ENCODE measurements at places on chromosomes 1 and 21. TPM values are rescaled to one million over a fixed set of nuclear protein-coding genes. Genes with fewer than 3 reads are reported as not detected.

GRCh38 chr1:172574080-172574479, 41.1 kb downstream of the SUCO start:
- H3K27ac ChIP-seq = no peak overlapping the region
- H3K4me1 ChIP-seq = no peaks in the 10 kb centered on the region
- peaks cover 62% of the 10 kb centered on the region for H3K36me3 ChIP-seq

DNA sequence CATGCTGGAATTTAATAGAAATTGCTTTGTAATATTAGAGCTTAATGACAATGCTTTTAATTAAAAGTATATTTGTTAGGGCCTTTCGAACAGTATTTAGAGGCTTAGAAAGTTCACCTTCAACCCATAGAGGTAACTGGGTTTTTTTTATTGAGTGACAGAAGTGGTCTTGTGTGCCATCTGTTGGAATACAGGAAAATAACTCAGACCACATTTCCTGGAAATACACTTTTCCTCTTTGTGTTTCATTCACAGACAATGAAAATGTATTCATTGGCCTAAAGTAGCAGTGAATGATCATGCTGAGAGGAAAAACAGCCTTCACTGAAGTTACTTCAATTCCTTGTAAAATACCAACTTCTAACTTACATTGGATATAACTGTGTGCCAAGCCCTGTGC, 83.6 kb upstream of the L1TD1 start:
- H3K4me3 ChIP-seq = no peak overlapping the region
- no peaks in the 10 kb centered on the region for H3K4me1 ChIP-seq
- no peaks in the 10 kb centered on the region for H3K36me3 ChIP-seq
- no peaks in the 10 kb centered on the region for H3K27me3 ChIP-seq

- no peak overlapping the region for H3K27ac ChIP-seq
- peaks cover 30% of the 10 kb centered on the region for H3K4me1 ChIP-seq
- H3K4me3 ChIP-seq = no peak overlapping the region
- no peaks in the 10 kb centered on the region for H3K27me3 ChIP-seq
Measured at GRCh38 chr1:89806616-89807015, 14.2 kb upstream of the LRRC8D start.

GRCh38 chr1:29823561-29823960, 587.2 kb downstream of the PTPRU start:
- DNase-seq = no peak
- H3K36me3 ChIP-seq = no peaks in the 10 kb centered on the region
- H3K4me3 ChIP-seq = no peak overlapping the region
- peaks cover 11% of the 10 kb centered on the region for H3K27me3 ChIP-seq
- no peaks in the 10 kb centered on the region for H3K4me1 ChIP-seq
- H3K27ac ChIP-seq = no peak overlapping the region

DNA sequence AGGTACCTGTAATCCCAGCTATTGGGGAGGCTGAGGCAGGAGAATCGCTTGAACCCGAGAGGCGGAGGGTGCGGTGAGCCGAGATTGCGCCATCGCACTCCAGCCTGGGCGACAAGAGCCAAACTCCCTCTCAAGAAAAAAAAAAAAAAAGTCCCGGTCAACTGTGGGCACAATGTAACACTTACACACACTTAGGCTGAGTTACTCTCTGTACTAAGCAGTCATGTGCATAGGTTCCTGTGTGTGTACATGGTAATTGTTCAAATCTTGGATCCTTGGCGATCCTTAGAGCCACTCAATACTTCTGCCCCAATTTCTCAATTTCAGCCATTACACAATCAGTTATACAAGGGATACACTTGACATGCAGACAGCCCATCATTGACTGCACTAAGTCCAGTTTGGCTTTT, 11.6 kb downstream of the SDCCAG8 start:
- DNase-seq = no peak
- H3K27me3 ChIP-seq = no peaks in the 10 kb centered on the region
- peaks cover 68% of the 10 kb centered on the region for H3K4me1 ChIP-seq
- H3K27ac ChIP-seq = peak overlapping the region; percentile 46

SNIP1 gene
- total RNA-seq = 12.3 TPM

IGSF21 gene
- total RNA-seq = not detected

CLCA1 gene
- not detected for total RNA-seq

KRTAP10-6 gene
- not detected for total RNA-seq
